ENCODE measurements at places on chromosomes 6 and 20. TPM values are rescaled to one million over a fixed set of nuclear protein-coding genes. Genes with fewer than 3 reads are reported as not detected.

GRCh38 chr6:108565893-108566292 lies 5.2 kb downstream of the FOXO3 start:
- DNase-seq: no peak

DNA sequence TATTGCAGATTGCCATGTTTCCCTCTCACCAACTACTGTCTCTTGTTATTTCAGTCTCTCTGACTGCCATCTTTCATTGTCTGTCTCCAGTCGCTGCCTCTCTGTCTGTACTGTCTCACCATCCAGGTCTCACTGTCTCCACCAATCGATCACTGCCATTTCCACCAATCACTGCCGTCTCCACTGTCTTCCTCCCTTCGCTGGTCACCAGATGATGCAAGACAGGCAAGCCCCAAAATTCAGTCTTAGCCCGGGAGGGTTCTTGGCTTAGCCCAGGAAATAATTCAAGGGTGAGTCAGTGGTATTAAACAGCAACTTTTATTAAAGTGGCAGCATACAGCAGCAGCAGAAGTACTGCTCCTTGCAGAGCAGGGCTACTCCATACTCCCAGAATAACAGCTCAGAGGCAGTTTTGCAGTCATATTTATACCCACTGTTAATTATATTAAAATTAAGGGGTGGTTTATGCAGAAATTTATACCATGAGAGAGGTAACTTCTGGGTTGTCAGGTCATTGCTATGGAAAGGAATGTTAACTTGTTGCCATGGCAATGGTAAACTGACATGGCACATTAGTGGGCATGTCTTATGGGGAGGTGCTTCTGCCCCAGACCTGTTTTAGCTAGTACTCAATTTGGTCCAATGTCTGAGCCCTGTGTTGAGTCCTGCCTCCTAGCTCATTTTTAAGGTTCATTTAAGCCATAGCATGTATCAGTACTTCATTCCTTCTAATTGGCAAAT lies 23.0 kb upstream of the ECHDC1 start:
- peak; percentile 68 for DNase-seq

DNA sequence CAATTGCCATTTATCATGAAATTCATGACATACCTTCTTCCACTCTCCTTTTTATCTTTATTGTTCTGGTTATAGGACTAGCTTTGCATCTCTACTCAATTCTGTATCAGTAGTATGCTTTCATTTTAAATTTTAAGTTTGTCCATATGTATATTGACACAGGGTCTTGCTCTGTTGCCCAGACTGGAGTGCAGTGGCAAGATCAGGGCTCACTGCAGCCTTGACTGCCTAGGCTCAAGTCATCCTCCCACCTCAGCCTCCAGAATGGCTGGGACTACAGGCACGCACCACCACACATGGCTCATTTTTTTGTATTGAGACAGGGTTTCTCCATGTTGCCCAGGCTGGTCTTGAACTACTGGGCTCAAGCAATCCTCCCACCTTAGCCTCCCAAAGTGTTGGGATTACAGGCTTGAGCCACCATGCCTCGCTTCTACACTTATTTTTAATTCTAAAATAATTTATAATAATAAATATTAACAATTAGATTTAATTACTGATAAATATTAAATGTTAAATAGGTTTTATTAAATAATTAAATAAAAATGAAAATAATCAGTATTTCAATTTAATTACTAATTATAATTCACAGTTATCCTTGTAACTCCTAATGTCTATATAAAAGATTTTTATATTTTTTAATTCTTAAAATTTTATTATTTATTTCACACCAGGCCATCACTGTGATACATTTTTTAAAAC lies 27.7 kb downstream of the TRIM38 start:
- DNase-seq: no peak

DNA sequence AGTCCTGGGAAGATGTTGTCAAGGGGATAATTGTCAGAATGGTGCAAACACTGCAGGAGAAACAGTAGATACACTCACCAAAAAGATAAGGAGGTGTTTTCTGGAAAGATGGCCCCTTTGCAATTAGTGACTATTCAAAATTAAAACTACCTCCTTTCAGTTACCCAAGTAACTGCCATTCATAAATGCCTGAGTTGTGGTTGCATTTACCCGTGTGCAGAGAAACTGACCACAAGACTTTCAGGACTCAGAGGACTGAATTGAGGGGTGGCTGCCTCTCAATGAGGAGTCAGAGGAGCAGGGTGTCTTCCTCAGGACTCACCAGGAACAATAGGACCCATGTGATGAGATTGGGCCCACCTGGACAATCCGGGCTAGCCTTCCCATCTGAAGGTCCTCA lies 39.0 kb downstream of the GCM1 start:
- no peak for DNase-seq

GRCh38 chr20:32231245-32231644 lies 23.6 kb downstream of the POFUT1 start:
- no peak for DNase-seq

- DNase-seq: no peak
Measured at GRCh38 chr6:90583836-90584481, 2.9 kb downstream of the MAP3K7 start.

- no peak for DNase-seq
Measured at GRCh38 chr20:15708984-15709598, 864.2 kb downstream of the KIF16B start.

DNA sequence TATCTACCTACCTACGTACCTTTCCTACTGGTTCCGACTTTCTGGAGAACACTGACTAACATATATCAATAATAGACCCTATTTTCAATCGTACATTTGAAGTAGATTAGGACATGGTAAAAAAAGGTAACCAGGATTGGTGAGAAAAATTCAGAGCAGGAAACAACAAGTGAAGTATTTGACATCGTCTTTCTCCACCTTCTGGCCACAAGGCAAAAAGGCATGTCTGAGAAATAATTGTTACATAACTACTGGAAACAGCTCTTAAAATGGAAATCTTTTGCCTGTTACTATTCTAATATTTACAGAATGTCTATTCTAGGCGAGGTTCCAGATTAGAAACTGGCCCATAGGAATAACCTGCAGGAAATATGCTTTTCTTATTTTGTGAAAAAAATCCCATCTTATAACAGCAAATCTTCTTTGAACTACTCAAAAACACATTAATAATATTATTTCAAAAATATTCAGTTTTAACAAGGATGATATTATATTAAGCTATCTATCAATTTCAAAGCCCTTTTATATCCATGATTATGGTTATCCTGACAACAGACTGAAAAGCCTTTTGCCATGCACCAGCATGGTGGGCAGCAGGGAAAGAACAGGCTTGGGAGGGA lies 80.8 kb downstream of the RCAN2 start:
- DNase-seq: peak; percentile 12

DNA sequence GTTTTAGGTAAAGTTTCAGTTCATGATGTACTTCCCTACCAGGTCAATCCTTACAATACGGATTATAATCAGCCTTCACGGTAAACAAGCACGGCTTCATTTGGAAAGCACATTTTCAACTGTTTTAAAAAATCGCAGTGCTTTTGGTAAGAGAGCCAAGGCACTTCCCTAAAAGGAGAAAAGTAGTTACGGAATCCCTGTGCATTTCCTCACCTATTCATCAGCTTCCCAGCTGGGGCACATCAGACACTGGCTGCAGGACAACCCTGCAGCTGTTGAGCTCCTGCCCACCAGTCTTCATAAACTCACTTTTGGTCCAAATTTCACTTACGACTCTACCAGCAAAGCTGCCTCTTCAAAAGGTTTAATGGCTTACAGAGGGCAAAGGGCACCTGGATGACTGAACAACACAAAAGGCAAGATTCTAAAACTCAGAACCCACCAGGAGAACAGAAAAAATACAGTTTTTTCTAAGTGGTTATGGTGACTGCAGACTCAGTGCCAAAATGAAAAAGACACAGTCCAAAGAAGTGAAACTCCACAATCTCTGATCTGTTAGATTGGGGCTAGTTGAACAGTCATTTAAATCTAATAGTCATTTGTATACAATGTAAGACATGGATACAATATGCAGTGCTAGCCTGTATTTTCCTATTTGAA lies 7.5 kb downstream of the SNX5 start:
- no peak for DNase-seq

DNA sequence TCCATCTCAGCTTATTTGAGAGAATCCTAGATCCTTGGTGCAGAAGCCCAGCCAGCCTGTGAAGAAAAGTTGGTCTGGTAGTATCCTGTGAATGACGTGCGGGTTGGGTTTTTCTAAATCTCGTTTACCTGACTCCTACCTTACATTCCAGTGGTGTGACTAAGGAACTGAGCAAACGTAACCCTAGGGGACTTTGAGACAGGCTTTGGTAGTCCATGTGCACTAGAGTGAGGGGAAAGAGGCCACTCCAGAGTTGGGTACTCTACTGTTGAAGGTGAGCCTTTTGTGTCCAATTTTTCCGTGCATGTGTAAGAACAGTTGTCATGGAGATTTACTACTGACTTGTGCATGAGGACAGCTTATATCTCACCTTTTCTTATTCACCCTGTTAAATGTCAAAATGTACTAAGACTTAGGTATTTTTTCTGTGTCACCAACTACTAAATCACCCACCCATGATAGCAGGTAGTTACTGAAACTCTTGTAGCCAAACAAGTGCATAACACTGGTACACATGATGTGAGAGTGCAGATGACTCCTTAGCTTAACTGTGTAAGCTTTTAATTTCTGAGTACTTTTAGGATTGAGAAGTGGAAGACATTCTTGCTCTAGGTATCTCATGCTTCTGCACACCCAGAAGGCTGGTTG lies 26.3 kb upstream of the PLCG1 start:
- no peak for DNase-seq

The TBXT gene
- not detected for total RNA-seq

The PLTP gene
- total RNA-seq: 17.7 TPM

The SPTLC3 gene
- 0.03 TPM for total RNA-seq

The HTR1E gene
- total RNA-seq: not detected

The RIPOR2 gene
- 0.54 TPM for total RNA-seq
